Stimulated activated memory B cell treated with anti-CD40 and anti-IgM and Interleukin-4, amounts not matched to agents 10 μg/mL and 1 μg/mL and 100 μg/mL, for 72 hours (primary cell): ENCODE measurements at places on chromosomes 7 and 10.

DNA sequence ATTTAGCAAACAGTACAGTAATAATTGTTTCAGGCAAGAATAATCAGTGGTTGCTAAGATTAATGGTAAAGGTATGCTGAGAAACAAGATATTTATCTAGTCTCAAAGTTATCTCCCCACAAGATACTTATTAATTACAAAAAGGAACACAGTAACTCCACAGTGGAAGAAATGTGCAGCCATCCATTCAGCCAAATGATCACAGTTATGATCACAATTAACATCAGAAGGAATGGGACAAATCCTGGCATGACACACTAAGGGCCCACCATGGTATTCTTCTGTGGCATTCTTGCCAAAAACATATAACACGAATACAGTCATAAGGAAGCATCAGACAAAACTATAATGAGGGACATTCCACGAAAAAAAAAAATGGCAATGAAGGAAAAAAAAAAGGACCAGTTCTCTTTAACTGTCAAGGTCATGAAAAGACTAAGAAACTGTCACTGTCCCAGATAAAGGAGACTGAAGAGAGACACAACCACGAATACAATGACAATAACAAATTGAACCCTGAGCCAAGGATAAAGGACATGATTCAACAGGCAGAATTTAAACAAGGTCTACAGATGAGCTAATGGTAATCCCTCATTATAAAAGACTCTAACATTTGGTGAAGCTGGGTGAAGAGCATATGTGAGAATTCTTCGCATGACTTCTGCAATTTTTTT, 20.9 kb downstream of the NUDCD3 start:
- no peak overlapping the region for H3K4me3 ChIP-seq
- no peak for ATAC-seq
- H3K4me1 ChIP-seq: peaks cover 54% of the 10 kb centered on the region
- no peaks in the 10 kb centered on the region for H3K27me3 ChIP-seq

- no peaks in the 10 kb centered on the region for H3K36me3 ChIP-seq
- no peaks in the 10 kb centered on the region for H3K4me1 ChIP-seq
- H3K27ac ChIP-seq: no peak overlapping the region
- ATAC-seq: no peak
Measured at GRCh38 chr7:134694767-134695166, 48.1 kb downstream of the BPGM start.

DNA sequence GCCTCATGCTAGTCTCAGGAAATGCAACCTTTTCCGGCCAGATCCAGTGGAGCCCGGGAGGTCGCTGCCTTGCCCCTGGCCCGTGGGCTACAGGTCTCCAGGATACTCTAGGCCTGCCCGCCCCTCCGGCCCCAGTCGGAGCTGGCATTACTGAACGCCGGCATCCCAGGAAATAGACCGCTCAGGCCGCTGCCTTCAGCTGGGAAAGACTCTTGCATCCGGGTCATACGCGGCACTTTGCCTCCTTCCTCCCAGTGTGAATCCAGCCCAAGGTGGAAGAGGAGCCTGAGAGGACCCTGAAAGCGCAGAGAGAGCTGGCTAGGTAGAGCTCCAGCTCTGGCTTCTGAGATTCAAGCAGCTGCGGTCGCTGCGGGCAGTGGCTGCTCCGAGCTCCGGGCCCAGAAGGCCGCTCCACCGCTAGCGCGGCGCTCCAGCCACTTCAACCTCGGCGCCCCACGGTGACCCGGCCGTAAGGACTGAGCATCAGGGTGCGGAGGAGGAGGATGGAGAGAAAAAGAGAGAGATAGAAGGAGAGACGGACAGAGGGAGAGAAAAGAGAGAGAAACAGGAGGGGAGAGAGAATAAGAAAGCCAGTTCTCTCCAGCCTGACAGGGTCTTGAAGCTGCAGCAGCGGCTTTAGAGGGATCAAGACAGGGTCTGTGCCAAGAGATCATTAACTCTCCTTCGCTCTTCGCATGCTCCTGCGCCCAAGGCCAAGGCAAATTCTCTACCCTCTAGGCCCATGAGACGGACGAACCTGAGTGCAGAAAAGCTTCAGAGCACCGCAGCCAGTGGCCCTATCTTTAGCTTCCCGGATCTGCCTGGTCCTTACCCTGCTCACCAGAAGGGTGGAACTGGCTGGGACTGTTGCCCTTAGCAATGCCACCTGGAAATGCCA, 1.8 kb upstream of the HOXA10 start:
- no peak overlapping the region for H3K4me3 ChIP-seq
- ATAC-seq: no peak
- peaks cover 89% of the 10 kb centered on the region for H3K27me3 ChIP-seq
- no peaks in the 10 kb centered on the region for H3K36me3 ChIP-seq

- peaks cover 40% of the 10 kb centered on the region for H3K36me3 ChIP-seq
- H3K27ac ChIP-seq: no peak overlapping the region
- ATAC-seq: no peak
Measured at GRCh38 chr7:1154172-1154739, 5.7 kb downstream of the ZFAND2A start.

DNA sequence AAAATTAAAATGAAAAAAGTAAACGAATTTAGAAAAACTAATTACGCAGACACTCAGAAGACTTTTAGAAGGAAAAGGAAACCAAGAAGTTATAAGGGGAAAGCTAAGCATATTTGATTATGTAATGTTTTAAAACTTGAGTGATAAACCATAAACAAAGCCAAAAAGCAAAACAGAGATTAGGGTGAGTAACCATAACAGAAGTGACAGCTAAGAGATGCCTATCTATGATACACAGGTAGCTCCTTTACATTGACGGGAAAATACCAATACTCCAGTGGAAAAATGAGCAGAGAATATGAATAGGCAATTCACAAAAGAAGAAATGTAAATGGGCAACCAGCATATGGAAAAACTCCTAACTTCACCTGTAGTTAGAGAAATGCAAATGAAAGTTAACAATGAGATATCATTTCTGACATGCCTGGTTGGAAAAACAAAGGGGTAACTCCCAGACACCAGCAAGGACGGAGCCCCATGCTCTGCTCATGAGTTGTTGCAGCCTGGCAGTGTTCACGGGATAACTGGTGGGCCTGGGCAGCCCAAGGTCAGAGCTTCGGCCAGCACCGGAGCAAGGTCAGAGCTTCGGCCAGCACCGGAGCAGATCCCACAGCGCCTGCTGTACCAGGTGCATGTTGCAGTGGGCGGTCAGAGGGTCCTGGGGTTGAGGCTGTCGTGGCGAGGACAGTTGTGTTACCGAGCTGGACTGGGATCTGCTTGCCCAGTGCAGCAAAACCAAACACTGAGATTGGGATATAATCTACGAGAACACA, 58.9 kb downstream of the ALOX5 start:
- ATAC-seq: no peak
- no peak overlapping the region for H3K4me3 ChIP-seq
- peaks cover 72% of the 10 kb centered on the region for H3K36me3 ChIP-seq

- H3K4me3 ChIP-seq: no peak overlapping the region
- no peaks in the 10 kb centered on the region for H3K4me1 ChIP-seq
- no peak overlapping the region for H3K27ac ChIP-seq
- no peak for ATAC-seq
- peaks cover 20% of the 10 kb centered on the region for H3K27me3 ChIP-seq
- no peaks in the 10 kb centered on the region for H3K36me3 ChIP-seq
Measured at GRCh38 chr7:155168597-155169480, 98.7 kb downstream of the HTR5A start.

GRCh38 chr7:137886746-137887145, 40.0 kb upstream of the DGKI start:
- peaks cover 64% of the 10 kb centered on the region for H3K36me3 ChIP-seq
- peaks cover 7% of the 10 kb centered on the region for H3K4me1 ChIP-seq
- H3K27ac ChIP-seq: no peak overlapping the region
- no peaks in the 10 kb centered on the region for H3K27me3 ChIP-seq
- no peak for ATAC-seq

- H3K27me3 ChIP-seq: no peaks in the 10 kb centered on the region
- H3K4me3 ChIP-seq: peak overlapping the region; percentile 95
- H3K4me1 ChIP-seq: peaks cover 56% of the 10 kb centered on the region
- peaks cover 13% of the 10 kb centered on the region for H3K36me3 ChIP-seq
- peak overlapping the region; percentile 92 for H3K27ac ChIP-seq
Measured at GRCh38 chr10:73782749-73783085, 869 bp downstream of the CHCHD1 start.

DNA sequence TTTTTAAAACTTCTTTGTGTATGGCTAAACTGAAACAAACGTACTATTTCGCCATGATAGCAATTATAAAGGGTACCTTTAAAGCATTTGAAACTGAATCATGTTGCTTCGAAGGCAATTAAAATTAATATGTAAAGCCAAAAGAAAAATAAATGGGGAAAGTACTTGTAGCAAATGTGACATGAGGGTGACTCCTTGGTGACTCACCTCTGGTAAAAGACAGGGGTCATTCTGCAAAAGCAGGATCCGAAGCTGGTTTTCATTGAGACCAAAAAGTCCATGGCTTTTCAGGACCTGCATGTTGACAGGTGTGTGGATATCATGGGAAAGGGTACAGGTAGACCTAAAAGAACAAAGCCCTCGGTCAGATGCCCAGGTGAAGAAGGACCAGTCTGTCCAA, 1.5 kb downstream of the ZC3HAV1L start:
- H3K36me3 ChIP-seq: peaks cover 10% of the 10 kb centered on the region
- ATAC-seq: no peak
- peak overlapping the region; percentile 77 for H3K27ac ChIP-seq
- no peak overlapping the region for H3K4me3 ChIP-seq
- H3K4me1 ChIP-seq: peaks cover 19% of the 10 kb centered on the region

- H3K27ac ChIP-seq: no peak overlapping the region
- no peaks in the 10 kb centered on the region for H3K36me3 ChIP-seq
- ATAC-seq: no peak
- H3K27me3 ChIP-seq: no peaks in the 10 kb centered on the region
- no peaks in the 10 kb centered on the region for H3K4me1 ChIP-seq
- no peak overlapping the region for H3K4me3 ChIP-seq
Measured at GRCh38 chr10:77554996-77555397, 82.6 kb downstream of the KCNMA1 start.

DNA sequence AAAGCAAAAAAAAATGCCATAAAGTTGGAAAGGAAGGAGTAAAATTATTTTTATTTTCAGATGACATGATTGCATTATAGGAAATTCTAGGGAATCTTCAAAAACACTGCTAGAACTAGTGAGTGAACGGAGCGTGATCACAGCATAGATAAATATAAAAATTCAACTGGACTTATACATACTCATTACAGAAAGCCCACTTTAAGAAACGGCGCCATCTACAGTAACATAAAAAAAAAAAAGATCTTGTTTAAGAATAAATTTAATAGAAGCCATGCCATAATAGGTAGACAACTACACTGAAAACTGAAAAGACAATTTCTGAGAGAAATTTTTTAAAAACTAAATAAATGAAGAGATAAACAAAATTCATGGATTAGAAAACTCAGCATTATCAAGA, 623.1 kb upstream of the MGMT start:
- no peaks in the 10 kb centered on the region for H3K36me3 ChIP-seq
- no peak overlapping the region for H3K4me3 ChIP-seq
- ATAC-seq: no peak
- no peaks in the 10 kb centered on the region for H3K27me3 ChIP-seq
- H3K4me1 ChIP-seq: no peaks in the 10 kb centered on the region
- no peak overlapping the region for H3K27ac ChIP-seq

- no peak overlapping the region for H3K27ac ChIP-seq
- no peaks in the 10 kb centered on the region for H3K27me3 ChIP-seq
- ATAC-seq: no peak
- H3K4me3 ChIP-seq: no peak overlapping the region
Measured at GRCh38 chr7:121500360-121501058, 104.4 kb upstream of the FAM3C start.

DNA sequence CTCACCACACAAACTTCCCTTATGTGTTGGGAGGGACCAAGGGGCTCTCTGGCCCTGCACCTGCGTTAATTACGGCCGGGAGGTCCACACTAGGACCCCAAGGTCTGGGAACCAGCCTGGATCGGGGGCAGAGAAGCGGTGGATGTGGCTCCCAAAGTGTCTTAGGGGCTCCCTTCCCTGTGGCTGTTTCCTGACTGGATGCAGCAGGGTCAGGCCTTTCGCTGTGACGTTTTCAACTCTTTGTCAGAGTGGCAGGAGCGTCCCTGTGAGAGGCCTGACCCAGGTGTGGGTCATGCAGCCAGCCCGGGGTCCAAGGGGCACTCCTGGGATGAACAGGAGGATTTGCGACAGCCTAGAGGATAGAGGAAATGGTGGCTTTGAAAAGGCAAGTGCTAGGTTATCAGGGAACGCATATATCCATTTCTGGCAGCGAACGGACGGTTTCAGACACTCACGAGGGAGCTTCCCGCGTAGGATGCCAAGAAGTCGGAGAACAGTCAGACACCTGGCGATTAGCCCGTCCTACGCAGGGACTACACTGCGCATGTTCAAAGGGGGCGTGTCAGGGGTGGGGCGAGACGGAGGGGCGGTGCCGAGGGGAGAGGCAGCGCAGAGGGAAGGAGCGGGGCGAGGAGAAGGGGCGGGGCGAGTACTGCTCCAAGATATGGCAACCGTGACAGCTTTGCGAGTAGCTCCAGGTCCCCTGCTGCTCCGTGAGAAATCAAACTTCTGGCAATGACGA, 46.2 kb upstream of the ZNF716 start:
- no peak for ATAC-seq
- H3K27me3 ChIP-seq: no peaks in the 10 kb centered on the region
- no peak overlapping the region for H3K4me3 ChIP-seq
- H3K4me1 ChIP-seq: no peaks in the 10 kb centered on the region
- no peaks in the 10 kb centered on the region for H3K36me3 ChIP-seq

DNA sequence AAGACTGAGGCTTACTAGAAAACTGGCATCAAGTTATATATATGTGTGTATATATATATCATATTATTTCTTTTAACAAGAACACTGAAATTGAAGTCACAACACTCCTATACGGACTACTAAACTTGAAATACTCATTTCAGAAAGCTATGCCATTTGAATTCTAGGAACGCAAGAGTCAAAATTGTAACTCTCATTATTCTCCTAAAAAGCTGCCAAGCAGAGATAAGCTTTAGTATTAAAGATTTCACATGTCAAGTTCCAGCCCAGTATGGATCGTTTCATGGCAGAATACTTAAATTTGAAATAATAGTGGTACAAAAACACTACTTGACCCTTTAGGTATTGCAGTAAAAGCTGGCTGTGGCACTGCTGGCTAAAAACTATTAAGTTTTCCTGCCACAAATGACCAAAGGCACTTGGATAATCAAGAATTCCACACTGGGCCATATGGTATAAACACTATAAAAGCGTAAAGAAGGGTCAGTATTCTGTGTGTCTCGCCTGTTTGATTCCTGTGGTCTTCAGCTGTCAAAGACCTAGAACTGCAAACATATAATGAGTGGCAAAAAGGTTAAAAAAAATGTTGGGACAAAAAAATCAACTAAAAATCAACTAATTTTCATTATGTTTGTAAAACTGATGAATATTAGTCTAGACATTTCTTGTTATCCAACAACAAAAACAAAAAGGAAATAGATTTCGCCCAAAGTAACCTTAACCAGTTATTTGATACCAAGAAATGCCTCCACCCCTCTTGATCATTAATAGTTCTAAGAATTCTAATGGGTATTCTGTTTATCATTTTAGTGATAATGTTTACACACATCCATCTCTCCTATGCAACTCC, 2.4 kb downstream of the CCDC71L start:
- ATAC-seq: no peak
- no peak overlapping the region for H3K4me3 ChIP-seq
- no peaks in the 10 kb centered on the region for H3K27me3 ChIP-seq
- no peak overlapping the region for H3K27ac ChIP-seq
